ENCODE measurements at places on chromosomes 11 and 22. TPM values are rescaled to one million over a fixed set of nuclear protein-coding genes. Genes with fewer than 3 reads are reported as not detected.

- H3K36me3 ChIP-seq: no peaks in the 10 kb centered on the region
- no peaks in the 10 kb centered on the region for H3K27me3 ChIP-seq
- peaks cover 31% of the 10 kb centered on the region for H3K4me1 ChIP-seq
- DNase-seq: no peak
- H3K4me3 ChIP-seq: no peak overlapping the region
Observed at GRCh38 chr22:40081662-40082061, 86.9 kb downstream of the FAM83F start.

DNA sequence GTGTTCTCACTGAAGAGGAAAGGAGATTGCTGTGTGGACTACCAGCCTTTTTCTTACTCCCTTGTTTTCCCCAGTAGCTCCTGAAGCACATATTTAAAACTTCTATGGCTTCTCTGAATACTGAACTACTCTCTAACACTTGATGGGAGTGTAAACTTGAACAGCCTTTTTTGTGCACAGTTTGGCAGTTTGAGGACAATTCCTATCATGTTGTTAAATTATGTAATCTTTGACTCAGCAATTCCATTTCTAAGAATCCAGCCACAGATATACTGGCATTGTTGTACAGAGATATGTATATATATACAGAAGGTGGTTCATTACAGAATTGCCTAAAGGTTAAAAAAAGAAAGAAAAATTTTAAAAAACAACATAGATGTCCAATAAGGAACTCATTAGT lies 47.1 kb upstream of the EED start:
- no peak overlapping the region for H3K4me3 ChIP-seq
- no peaks in the 10 kb centered on the region for H3K36me3 ChIP-seq
- peaks cover 9% of the 10 kb centered on the region for H3K4me1 ChIP-seq
- H3K27ac ChIP-seq: no peak overlapping the region

DNA sequence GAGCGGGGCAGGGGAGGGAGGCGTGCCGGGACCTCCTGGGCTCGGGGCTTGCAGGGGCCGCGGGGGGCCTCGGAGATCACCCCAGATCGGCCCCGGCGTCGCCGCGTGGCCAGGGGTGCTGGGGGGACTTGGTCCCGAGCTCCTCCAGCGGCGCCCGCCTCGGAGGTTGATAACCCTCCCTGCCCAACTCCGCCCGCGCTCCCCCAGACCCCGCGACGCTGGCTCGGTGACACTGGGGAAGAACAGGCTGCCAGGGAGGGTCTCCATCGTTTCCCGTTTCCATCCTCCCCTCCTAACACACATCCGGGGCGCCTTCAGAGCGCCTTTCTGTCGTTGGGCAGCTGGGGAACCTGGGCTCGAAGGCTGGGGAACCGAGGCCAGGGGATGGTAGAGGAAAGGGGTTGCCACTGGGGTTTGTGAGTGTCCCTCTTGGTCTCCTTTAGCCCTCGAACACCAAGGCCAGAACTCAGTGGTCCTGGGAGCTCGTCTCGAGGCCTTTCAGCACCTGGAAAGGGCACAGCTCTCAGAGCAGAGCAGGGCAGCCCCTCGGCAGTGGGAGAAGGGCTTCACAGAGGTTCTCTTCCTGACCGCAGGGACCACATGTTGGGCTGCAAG lies 431 bp downstream of the SLC37A2 start:
- peak overlapping the region; percentile 45 for H3K27ac ChIP-seq
- H3K27me3 ChIP-seq: no peaks in the 10 kb centered on the region
- no peak for DNase-seq
- peaks cover 10% of the 10 kb centered on the region for H3K4me1 ChIP-seq
- H3K36me3 ChIP-seq: no peaks in the 10 kb centered on the region

GRCh38 chr11:61162092-61162941 lies 1.1 kb upstream of the VPS37C start:
- H3K27ac ChIP-seq: peak overlapping the region; percentile 60
- H3K27me3 ChIP-seq: no peaks in the 10 kb centered on the region
- no peaks in the 10 kb centered on the region for H3K36me3 ChIP-seq
- DNase-seq: peak; percentile 67

The RTN3 gene
- total RNA-seq: 62.8 TPM

The SAAL1 gene
- 45.8 TPM for total RNA-seq

DNA sequence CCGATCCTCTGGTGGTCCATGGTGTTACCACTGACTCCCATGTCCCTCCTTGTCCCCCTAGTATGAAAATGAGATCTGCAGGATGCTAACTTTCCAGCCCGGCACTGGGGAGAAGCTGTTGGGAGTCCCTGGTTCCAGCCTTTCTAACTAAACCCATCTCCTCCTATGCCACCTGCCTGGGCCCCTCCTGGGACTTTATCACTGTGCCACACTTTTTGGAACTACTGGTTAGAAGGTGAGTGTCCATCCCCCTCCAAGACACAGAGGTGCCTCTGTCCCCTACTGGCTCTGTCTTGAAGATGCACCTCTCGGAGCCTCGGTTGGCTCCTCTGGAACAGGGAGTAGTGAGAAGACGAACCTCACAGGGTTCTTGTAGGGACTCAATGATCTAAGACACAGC lies at the start of gene RGL4:
TSS of gene RGL4 (plus strand) at position 301 of the 400 bp plus-strand sequence. CDS start 1,018 bp downstream, outside the sequence.
- H3K27me3 ChIP-seq: no peaks in the 10 kb centered on the region
- H3K27ac ChIP-seq: no peak within 1 kb of the TSS
- H3K4me1 ChIP-seq: no peaks in the 10 kb centered on the region
- H3K36me3 ChIP-seq: no peaks in the 10 kb centered on the region

- H3K36me3 ChIP-seq: no peaks in the 10 kb centered on the region
- H3K27ac ChIP-seq: no peak overlapping the region
- no peaks in the 10 kb centered on the region for H3K27me3 ChIP-seq
- no peak for DNase-seq
Observed at GRCh38 chr11:112734207-112734606, 227.0 kb upstream of the NCAM1 start.

DNA sequence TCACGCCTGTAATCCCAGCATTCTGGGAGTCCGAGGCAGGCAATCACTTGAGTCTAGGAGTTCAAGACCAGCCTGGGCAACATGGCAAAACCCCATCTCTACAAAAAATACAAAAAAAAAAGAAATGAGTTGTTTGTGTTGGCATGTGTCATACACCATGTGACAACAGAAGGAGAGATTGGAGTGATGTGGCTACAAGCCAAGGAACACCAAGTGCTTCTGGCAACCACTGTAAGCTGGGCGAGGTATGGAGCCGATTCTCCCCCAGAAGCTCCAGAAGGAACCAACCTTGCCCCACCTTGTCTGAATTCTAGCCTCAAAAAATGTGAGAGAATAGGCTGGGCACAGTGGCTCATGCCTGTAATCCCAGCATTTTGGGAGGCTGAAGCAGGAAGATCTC lies 39.1 kb upstream of the SLC35C1 start:
- no peak overlapping the region for H3K27ac ChIP-seq
- peak; percentile 40 for DNase-seq
- no peaks in the 10 kb centered on the region for H3K27me3 ChIP-seq
- no peak overlapping the region for H3K4me3 ChIP-seq
- no peaks in the 10 kb centered on the region for H3K36me3 ChIP-seq

GRCh38 chr11:69416762-69417698 lies 64.4 kb upstream of the LINC01488 start:
- peak; percentile 49 for DNase-seq
- H3K4me1 ChIP-seq: peaks cover 24% of the 10 kb centered on the region
- H3K36me3 ChIP-seq: no peaks in the 10 kb centered on the region
- no peaks in the 10 kb centered on the region for H3K27me3 ChIP-seq
- peak overlapping the region; percentile 70 for H3K27ac ChIP-seq
- no peak overlapping the region for H3K4me3 ChIP-seq

GRCh38 chr11:67213178-67213621 lies 53.1 kb upstream of the GRK2 start:
- H3K27ac ChIP-seq: no peak overlapping the region
- no peak for DNase-seq
- H3K27me3 ChIP-seq: no peaks in the 10 kb centered on the region
- H3K4me1 ChIP-seq: no peaks in the 10 kb centered on the region
- H3K36me3 ChIP-seq: peaks cover 7% of the 10 kb centered on the region

- no peaks in the 10 kb centered on the region for H3K4me1 ChIP-seq
- H3K36me3 ChIP-seq: no peaks in the 10 kb centered on the region
- H3K27me3 ChIP-seq: no peaks in the 10 kb centered on the region
- DNase-seq: no peak
- no peak overlapping the region for H3K4me3 ChIP-seq
- no peak overlapping the region for H3K27ac ChIP-seq
Observed at GRCh38 chr11:72950685-72951084, 136.5 kb downstream of the ATG16L2 start.

DNA sequence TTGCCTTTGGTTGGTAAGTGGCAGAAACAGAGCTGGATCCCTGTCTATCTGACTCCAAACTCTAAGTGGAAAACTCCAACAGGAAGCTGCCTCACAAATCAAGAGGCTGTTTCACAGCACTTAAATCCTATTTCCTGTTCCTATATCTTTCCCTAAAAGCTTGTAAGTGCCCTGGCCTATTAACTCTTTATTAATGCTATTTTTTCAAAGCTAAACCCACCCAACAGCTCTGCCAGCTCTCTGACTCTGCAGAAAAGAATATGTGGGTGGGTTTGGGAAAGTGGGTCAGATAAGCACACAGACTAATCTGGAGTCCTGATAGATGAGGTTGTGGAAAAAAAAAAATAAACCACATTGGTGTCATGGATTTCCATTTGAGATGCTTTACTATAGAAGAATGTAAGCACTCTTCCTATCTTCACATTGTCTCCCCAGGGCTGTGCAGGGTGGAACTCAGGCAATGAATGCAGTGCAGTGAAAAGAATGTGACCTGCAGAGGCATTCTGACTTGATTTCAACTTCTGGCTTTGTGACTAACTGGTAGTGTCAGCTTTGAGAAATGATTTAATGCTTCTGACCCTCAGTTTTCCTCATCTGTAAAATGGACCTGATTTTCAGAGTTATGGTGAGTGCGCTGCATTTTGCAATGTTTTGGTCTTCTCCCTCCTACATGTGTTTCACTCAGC lies 125.6 kb downstream of the AASDHPPT start:
- no peak overlapping the region for H3K27ac ChIP-seq
- DNase-seq: no peak
- H3K36me3 ChIP-seq: no peaks in the 10 kb centered on the region
- no peak overlapping the region for H3K4me3 ChIP-seq

DNA sequence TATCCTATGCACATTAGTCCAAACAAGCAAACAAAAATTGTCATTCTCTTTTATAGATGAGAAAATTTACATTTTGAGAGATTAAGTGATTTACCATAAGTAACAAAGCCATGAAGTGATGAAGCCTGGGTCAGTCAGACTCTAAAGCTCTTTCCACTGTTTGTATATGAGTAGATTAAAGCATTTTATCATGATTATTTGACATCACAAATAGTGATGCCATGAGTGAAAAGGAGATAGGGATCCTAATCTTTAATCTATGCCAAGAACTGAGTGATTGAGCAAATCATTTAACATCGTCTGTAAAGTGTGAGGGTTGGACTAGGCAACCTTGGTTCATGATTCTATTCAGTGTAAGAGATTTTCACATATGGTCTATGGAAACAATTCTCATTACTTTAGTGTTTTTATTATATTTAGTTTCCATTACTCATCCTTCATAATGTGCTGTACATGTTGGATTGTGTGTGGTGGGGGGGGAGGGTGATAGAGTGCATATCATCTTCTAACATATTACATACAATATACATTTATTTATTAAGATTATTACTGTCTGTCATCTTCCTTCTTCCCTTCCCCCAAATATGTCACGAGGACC lies 50.7 kb downstream of the ARHGEF12 start:
- H3K4me3 ChIP-seq: no peak overlapping the region
- H3K4me1 ChIP-seq: peaks cover 23% of the 10 kb centered on the region
- DNase-seq: no peak
- H3K27ac ChIP-seq: no peak overlapping the region
- H3K27me3 ChIP-seq: no peaks in the 10 kb centered on the region
- no peaks in the 10 kb centered on the region for H3K36me3 ChIP-seq

GRCh38 chr11:65416341-65416824 lies 6.2 kb upstream of the NEAT1 start:
- H3K27ac ChIP-seq: peak overlapping the region; percentile 98
- no peaks in the 10 kb centered on the region for H3K27me3 ChIP-seq
- no peaks in the 10 kb centered on the region for H3K36me3 ChIP-seq

GRCh38 chr11:69170704-69171103 lies 15.0 kb downstream of the SMIM38 start:
- no peaks in the 10 kb centered on the region for H3K36me3 ChIP-seq
- H3K4me3 ChIP-seq: no peak overlapping the region
- H3K27me3 ChIP-seq: no peaks in the 10 kb centered on the region
- DNase-seq: no peak

The EML3 gene
- 69.9 TPM for total RNA-seq

The C22orf31 gene
- total RNA-seq: not detected

DNA sequence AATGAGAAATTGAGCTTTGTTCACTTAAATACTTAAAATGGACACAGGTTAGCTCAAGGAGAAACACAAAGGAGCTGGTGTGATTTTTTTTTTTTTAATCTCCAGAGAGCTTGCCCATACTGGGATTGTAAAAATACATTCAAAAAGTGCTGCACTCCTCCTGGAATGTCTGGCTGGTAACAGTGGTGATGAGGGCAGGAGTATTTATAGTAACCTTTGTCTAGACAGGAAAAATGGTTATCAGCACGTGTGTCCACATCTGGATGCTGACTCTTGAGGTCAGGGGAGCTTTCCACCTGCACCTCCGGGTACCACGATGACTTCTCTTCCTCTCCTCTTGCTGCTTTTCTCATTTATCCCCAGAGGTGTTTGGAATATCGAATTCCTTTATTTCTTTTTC lies 30.1 kb downstream of the EXT2 start:
- peaks cover 15% of the 10 kb centered on the region for H3K36me3 ChIP-seq
- no peak overlapping the region for H3K4me3 ChIP-seq
- H3K4me1 ChIP-seq: no peaks in the 10 kb centered on the region
- no peak for DNase-seq
- H3K27me3 ChIP-seq: no peaks in the 10 kb centered on the region

GRCh38 chr11:120817158-120817557 lies 206.7 kb upstream of the TBCEL start:
- no peak for DNase-seq
- no peaks in the 10 kb centered on the region for H3K36me3 ChIP-seq
- no peaks in the 10 kb centered on the region for H3K27me3 ChIP-seq
- no peak overlapping the region for H3K4me3 ChIP-seq
- H3K4me1 ChIP-seq: no peaks in the 10 kb centered on the region

DNA sequence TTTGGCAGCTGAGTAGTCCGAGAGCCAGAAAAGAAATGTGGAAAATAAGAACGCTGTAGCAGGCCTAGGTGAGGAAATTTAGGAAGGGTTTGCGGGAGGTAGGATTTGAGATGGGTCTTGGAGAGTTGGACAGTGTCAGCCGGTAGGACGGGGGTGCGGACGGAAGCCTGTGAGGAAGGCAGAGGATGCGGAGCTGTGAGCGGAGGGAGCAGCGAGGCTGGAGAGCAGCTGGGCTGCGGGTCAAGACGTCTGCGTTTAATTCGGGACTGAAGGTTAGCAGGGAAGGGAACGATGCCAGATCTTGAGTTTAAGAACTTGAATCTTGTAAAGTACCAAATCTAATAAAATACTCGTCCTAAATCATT lies 669 bp upstream of the TIGD3 start:
- H3K27ac ChIP-seq: peak overlapping the region; percentile 26
- H3K36me3 ChIP-seq: peaks cover 20% of the 10 kb centered on the region
- DNase-seq: no peak
- no peaks in the 10 kb centered on the region for H3K27me3 ChIP-seq
- peaks cover 19% of the 10 kb centered on the region for H3K4me1 ChIP-seq

GRCh38 chr11:61735391-61735790 lies 17.0 kb upstream of the MYRF start:
- H3K4me3 ChIP-seq: no peak overlapping the region
- H3K4me1 ChIP-seq: peaks cover 11% of the 10 kb centered on the region
- H3K27ac ChIP-seq: no peak overlapping the region
- no peak for DNase-seq
- H3K27me3 ChIP-seq: no peaks in the 10 kb centered on the region

GRCh38 chr11:99841885-99842284 lies 821.1 kb downstream of the CNTN5 start:
- H3K4me3 ChIP-seq: no peak overlapping the region
- no peaks in the 10 kb centered on the region for H3K36me3 ChIP-seq
- DNase-seq: no peak
- H3K4me1 ChIP-seq: no peaks in the 10 kb centered on the region
- no peaks in the 10 kb centered on the region for H3K27me3 ChIP-seq

The SCN4B gene
- total RNA-seq: 0.33 TPM
